Hippocampal formation (tissue), 2 donors: ENCODE measurements at places on chromosomes 4 and X.

GRCh38 chr4:54187148-54187547 lies 41.9 kb upstream of the PDGFRA start:
- DNase-seq: no peak

DNA sequence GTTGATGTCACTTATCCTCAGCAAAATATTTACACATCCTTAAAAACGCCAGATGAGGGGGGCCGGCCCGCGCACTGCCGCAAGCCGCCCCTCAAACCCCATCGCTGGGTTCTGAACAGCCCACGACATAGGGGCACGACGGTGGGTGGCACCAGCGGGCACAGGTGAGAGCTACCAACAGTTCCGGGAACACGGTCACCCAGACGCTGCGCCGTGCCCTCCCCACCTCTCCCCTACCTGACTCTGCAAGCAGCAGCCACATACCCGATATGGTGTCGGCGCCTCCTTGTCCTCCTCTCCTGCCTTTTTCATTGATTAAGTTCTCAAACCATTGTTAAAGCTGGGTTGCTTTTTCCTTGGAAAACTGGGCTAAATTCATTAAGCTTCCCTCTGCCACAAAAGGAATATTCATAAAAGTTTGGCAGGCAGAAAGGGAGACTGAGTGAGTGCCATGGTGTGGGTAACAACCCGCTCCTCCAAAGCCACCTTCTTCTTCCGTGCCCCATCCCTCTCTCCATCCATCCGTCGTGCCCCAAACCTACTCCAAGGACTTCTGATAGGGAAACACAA lies 1.4 kb downstream of the RAI2 start:
- DNase-seq: no peak

DNA sequence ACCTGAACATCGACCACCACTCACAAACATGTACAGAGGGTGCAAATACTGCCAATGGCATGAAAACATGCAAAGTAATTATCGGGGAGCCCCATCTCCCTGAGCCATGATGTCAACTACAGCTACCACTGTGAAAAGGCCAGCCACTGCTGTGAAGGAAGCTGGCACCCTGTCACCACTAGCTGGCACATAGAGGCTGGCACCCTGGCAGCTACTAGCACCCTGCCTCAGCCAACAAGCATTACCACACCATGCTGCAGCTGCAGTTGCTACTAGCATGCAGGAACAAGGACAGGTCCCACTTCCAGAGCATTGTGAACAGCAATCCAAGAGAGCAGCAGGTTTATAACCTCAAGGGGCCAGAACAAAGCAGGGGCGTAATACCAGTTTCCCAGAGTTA lies 81.4 kb downstream of the PRR32 start:
- no peak for DNase-seq

- DNase-seq: no peak
Measured at GRCh38 chr4:70619288-70619687, 9.3 kb upstream of the ENAM start.

GRCh38 chr4:149719357-149719756 lies 96.3 kb downstream of the IQCM start:
- no peak for DNase-seq

GRCh38 chrX:65528705-65529340 lies 5.8 kb downstream of the LAS1L start:
- no peak for DNase-seq

- no peak for DNase-seq
Measured at GRCh38 chrX:131066237-131066636, 8.1 kb downstream of the ARHGAP36 start.

GRCh38 chr4:85478576-85478975 lies 3.6 kb downstream of the ARHGAP24 start:
- DNase-seq: no peak

GRCh38 chrX:13078739-13079444 lies 34.5 kb upstream of the FAM9C start:
- DNase-seq: no peak

DNA sequence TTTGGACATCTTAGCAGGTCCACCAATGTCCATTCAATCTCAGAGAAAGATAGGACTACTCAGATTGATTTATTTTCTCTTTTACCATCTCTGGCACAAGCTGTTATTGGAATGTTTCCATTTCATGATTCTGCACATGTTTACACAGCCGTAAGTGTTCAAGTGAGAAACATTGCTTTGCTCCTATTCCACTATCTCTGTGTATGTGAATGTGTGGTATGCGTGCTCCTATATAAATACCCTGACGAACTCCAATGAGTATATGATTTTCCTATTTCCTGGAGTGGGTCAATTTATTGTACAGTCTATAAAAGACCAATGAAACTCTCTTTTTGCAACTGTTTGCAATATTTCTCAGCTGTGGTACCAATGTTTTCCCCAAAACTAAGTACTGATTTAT lies 221.0 kb upstream of the GALNT7 start:
- no peak for DNase-seq

- DNase-seq: no peak
Measured at GRCh38 chr4:165779950-165780670, 92.9 kb upstream of the TLL1 start.

GRCh38 chr4:1113311-1114009 lies at the start of gene RNF212:
Gene RNF212 (minus strand): TSS chr4:1113564. CDS start chr4:1113464, 100 bp downstream.
- DNase-seq: no peak

GRCh38 chrX:150199803-150200202 lies 163.3 kb upstream of the MAMLD1 start:
- no peak for DNase-seq

- no peak for DNase-seq
Measured at GRCh38 chr4:25172961-25173915, 13.0 kb upstream of the SEPSECS start.

GRCh38 chrX:53622431-53622830 lies 64.1 kb downstream of the HUWE1 start:
- no peak for DNase-seq
